ENCODE measurements at places on chromosomes 5 and 9.
A peak's percentile ranks its signal among the peaks of the same experiment; 100 is the strongest.

DNA sequence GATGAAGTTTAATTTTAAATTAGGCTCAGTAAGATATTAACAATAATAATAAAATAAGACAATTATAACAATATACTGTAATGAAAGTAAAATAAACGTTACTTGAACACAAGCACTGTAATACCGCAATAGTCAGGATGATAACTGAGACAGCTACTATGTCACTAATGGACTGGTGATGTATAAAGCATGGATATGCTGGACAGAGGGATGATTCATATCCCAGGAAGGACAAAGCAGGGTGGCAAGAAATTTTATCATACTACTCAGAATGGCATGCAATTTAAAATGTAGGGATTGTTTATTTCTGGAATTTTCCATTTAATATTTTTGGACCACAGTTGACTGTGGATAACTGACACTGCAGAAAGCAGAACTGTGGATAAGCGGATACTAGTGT lies 196.9 kb downstream of the VPS13A start:
- no peak for ATAC-seq

GRCh38 chr5:134113363-134113889 lies 1.1 kb upstream of the TCF7 start:
- ATAC-seq: no peak

DNA sequence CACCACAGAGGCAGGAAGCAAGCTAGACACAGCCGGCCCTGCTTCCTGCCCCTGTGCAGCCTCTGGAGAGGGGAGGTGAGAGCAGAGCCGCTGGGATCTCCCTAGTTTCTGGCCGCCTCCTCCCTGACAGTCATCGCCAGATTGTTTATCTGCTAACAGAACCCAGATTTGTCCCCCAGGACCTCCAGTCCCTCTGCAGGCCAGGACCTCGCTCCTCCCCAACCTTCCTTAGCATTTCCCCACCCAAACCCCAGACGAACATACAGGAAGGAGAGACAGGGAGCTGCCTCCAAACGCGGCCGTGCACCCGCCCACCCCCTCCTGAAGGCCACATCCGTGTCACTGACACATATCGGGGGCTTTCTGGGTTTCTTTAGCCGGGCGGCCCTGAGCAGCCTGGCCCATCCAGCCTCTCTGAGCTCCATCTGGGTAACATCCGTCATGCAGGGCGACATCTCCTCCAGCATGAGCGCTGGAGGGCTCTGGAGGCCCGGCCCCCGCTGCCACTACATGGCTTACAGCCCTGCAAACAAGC lies 47.5 kb downstream of the DBH start:
- ATAC-seq: peak; percentile 14

- ATAC-seq: no peak
Observed at GRCh38 chr5:40738502-40738901, 17.3 kb downstream of the TTC33 start.

All from gastroesophageal sphincter (tissue), 4 donors.